ENCODE measurements at places on chromosomes 5 and 9.

- no peak for DNase-seq
Measured at GRCh38 chr9:15304632-15305031, 2.4 kb downstream of the TTC39B start.

DNA sequence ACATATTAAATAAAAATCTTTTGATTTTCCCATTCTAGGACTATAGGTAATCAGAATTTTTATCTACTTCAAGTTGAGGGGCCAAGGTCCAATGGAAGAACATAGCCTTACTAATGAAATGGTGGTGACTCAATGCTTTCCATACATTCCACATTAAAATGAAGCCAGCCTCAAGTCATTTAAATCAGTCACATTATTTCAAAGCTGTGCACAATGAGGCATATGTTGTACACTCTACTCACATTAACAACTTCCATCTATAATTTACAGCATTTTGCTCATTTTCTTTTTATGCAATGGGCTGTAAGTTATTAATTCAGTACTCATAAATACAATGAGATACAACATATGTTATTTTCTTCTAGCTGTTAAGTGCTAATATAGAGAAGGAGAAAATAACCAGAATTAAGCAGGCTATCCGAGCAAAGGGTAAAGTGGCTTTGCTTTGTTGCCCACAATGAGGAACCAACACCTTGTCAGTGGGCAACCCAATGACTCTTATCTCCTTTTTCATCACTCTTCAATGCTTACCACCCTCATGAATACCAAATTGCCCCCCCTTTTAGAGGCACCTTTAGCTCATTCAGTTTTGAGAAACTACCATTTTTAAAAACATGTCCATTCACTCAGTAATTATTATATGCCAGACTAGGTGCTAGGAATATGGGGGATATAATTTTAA, 52.4 kb downstream of the TTLL11 start:
- DNase-seq = no peak

DNA sequence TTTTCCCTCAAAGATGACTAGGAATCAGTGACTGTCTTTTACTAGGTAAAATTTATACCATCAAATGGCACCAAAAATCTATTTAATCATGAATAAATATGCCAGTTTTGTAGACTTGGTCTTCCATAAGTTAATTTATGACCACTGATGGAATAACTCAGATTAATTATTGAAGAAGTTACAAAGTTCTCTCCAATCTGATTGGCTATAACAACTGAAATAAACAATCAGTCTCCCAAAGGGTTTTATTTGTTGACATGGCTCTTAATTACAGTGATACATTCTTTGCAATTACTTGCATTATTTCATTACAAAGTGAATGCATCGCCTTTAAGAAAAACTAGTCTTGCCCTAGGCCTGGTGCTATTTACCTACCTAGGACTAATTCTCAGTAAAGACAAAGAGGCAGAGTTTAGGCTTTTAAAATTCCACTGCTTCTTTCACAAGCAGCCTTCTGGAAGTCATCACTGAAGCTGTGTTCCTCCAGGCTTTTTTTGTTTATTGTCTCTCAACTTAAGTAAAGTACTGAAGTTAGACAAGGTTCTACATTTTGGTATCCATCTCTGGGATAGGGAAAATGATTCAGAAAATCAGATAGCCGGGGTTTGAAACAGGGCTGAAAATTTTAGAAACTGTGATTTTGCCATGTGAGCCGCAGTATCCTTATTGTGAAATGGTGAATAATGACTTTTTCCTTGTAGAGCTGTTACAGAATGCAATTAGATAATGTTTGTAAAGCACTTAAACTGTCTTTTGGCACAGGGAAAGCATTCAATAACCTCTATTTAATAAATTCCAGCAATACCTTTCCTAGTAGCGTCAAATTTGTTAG, 2.5 kb downstream of the STOM start:
- no peak for DNase-seq

- no peak for DNase-seq
Measured at GRCh38 chr9:133696071-133696472, 42.1 kb downstream of the SARDH start.

- DNase-seq = no peak
Measured at GRCh38 chr9:79127661-79128060, 444.1 kb upstream of the TLE4 start.

All from GM12891 (cell line).